ENCODE measurements at places on chromosomes 3 and 15. TPM values are rescaled to one million over a fixed set of nuclear protein-coding genes. Genes with fewer than 3 reads are reported as not detected.
A peak's percentile ranks its signal among the peaks of the same experiment; 100 is the strongest.

GRCh38 chr3:172517859-172518466, 5.3 kb downstream of the TNFSF10 start:
- H3K36me3 ChIP-seq = peaks cover 68% of the 10 kb centered on the region
- H3K4me1 ChIP-seq = peaks cover 70% of the 10 kb centered on the region
- peak overlapping the region; percentile 90 for H3K27ac ChIP-seq
- H3K4me3 ChIP-seq = peak overlapping the region; percentile 92
- H3K27me3 ChIP-seq = no peaks in the 10 kb centered on the region

DNA sequence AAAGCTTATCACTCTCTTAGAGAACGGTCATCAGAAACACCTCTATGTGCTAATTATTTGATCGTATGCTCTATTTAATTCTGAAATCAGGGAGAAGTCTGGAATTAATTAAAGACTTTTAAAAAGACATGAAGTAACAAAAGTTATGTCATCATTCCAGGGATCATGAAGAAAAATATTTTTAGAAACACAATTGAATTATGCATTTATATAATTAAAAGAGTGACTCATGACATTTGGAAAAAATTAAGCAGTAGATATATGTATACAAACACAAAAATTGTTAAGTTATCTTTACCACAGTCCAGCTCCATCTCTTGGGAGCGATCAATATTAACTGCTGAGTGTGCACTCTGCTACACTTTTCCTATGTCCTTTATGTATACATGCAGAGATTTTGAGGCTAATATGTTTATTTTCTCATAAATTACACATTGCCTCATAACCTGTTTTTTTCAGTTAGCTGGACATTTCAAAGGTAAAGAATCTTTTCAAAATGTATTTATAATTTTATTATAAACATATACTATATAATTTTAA, 717.7 kb downstream of the GBE1 start:
- no peak for DNase-seq
- H3K36me3 ChIP-seq = peaks cover 4% of the 10 kb centered on the region
- no peak overlapping the region for H3K4me3 ChIP-seq
- H3K27ac ChIP-seq = no peak overlapping the region

ITPKA gene
- 0.22 TPM for total RNA-seq

DNA sequence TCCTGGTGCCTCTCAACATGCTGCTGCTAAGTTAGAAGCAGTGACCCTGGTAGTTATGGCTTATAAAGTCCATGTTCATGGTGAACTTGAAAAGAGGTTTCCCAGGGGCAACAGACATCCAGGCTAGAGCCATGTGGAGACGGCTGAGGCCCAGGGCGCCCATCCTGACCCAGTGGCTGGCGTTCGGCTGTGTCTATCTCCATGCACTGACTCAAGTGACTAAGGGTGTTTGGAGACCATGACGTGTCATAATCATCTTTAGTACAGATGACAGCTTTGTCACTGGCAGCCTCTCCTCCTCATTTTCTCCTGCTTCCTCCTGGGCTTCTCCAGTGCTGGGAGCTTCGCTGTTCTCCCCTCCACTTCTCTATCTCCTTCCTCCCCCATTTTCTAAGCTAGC, 287.4 kb upstream of the LYSMD4 start:
- no peaks in the 10 kb centered on the region for H3K4me1 ChIP-seq
- H3K36me3 ChIP-seq = no peaks in the 10 kb centered on the region
- peaks cover 9% of the 10 kb centered on the region for H3K27me3 ChIP-seq
- no peak for DNase-seq
- H3K27ac ChIP-seq = no peak overlapping the region

GNAT1 gene
- total RNA-seq = not detected

GRCh38 chr3:126053513-126053912, 30.4 kb downstream of the SLC41A3 start:
- DNase-seq = no peak
- no peak overlapping the region for H3K4me3 ChIP-seq
- H3K27ac ChIP-seq = peak overlapping the region; percentile 41
- peaks cover 18% of the 10 kb centered on the region for H3K4me1 ChIP-seq

DNA sequence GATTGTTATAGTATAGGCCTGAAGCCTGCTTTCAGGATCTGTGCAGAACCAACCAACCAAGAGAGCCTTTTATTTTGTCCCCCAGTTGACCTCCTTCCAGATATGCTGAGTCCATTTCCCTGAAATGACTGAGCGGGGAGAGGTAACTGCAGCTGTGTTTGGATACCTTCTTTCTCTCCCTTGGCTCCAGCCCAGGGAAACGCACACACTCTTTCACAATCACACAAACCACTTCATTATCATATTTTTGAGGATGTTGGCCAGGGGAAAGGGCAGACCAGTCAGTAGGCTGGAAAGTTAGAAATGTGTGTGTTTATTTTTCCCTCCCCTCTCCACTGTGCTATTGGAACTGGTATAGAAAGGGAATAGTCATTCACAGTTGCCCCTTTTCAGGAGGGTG, 417.7 kb upstream of the TBL1XR1 start:
- DNase-seq = no peak
- H3K27ac ChIP-seq = no peak overlapping the region
- H3K4me1 ChIP-seq = peaks cover 5% of the 10 kb centered on the region
- H3K4me3 ChIP-seq = no peak overlapping the region
- H3K27me3 ChIP-seq = no peaks in the 10 kb centered on the region

MOBP gene
- total RNA-seq = not detected

- H3K27ac ChIP-seq = no peak overlapping the region
- no peaks in the 10 kb centered on the region for H3K36me3 ChIP-seq
- H3K4me1 ChIP-seq = no peaks in the 10 kb centered on the region
- peaks cover 2% of the 10 kb centered on the region for H3K27me3 ChIP-seq
- no peak for DNase-seq
Observed at GRCh38 chr3:53056442-53056841, 10.6 kb upstream of the SFMBT1 start.

DLL4 gene
- total RNA-seq = 0.17 TPM

DNA sequence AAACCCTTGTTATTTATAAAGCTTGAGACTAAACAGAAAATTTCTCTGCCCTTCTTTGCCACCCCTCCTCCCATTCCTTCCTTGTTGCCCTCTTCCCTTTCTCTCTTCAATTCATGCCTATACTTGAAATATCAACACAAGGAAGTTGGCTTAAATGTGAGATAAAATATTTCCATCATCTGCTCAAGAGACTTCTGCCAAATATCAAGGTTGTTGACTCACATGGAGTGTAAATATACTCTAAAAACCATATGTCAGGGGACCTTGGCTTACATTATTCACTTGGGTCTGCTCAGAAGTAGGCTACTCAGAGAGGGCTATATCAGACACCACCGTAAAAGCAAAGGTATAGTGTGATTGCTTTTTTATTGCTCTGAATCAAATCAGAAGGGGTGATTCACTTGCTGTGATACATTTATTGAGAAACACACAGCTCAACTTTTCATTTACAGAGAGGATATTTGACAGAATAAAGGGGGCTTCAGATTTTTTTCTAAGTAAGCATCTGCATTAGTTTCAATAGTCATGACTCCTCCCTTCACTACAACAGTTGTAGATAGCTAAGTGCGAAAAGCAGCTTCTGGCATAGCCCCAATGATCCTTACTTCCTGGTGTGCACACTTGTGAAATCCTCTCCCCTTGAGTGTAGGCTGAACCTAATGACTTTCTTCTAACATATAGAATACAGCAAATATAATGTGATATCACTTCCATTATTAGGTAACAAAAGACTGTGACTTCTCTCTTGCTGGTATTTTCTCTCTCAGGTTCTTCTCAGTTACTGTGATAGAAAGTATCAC, 386.2 kb downstream of the EFHB start:
- no peak for DNase-seq
- H3K27me3 ChIP-seq = no peaks in the 10 kb centered on the region
- no peaks in the 10 kb centered on the region for H3K36me3 ChIP-seq

TRPM1 gene
- total RNA-seq = not detected

CSPG5 gene
- total RNA-seq = 0.95 TPM

JMJD7 gene
- total RNA-seq = 12.1 TPM

- H3K4me1 ChIP-seq = no peaks in the 10 kb centered on the region
- no peak for DNase-seq
- no peaks in the 10 kb centered on the region for H3K36me3 ChIP-seq
Observed at GRCh38 chr3:112032098-112032731, 2.3 kb upstream of the TMPRSS7 start.

DNA sequence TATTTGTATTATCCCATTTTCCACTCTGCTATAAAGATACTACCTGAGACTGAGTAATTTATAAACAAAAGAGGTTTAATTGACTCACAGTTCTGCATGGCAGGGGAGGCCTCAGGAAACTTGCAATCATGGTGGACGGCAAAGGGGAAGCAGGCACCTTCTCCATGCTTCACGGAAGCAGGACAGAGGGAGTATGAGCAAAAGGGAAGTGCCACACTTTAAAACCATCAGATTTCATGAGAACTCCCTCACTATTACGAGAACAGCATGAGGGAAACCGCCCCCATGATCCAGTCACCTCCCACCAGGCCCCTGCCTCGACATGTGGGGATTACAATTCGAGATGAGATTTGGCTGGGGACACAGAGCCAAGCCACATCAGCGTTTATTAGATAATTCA, 172.8 kb downstream of the NR2F2 start:
- no peaks in the 10 kb centered on the region for H3K36me3 ChIP-seq
- H3K4me1 ChIP-seq = no peaks in the 10 kb centered on the region
- DNase-seq = no peak
- no peak overlapping the region for H3K27ac ChIP-seq

- H3K36me3 ChIP-seq = no peaks in the 10 kb centered on the region
- no peaks in the 10 kb centered on the region for H3K27me3 ChIP-seq
- DNase-seq = peak; percentile 85
- peaks cover 23% of the 10 kb centered on the region for H3K4me1 ChIP-seq
- peak overlapping the region; percentile 88 for H3K4me3 ChIP-seq
Observed at GRCh38 chr15:50906954-50907600, 1.4 kb upstream of the AP4E1 start.

- H3K4me1 ChIP-seq = peaks cover 48% of the 10 kb centered on the region
- no peaks in the 10 kb centered on the region for H3K36me3 ChIP-seq
- no peak for DNase-seq
Observed at GRCh38 chr3:48474619-48475018, 28.1 kb downstream of the ATRIP start.

DNA sequence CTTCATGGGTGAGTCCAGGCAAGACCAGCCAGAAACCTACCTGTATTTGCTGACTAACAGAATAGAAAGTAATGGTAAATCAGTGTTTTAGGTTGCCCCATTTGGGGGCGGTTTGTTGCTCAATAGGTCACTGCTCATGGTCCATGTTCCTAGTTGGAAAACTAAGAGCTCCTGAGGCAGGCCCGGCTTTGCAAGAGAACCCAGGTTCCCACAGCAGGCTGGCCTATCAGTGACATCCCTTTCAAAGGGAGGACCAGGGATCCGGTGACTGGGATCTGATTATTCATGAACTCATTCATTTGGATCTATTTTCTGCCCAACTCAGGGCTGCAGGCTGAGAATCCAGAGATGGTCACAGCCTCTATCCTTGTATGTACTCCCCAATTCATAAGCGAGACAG, 163.9 kb downstream of the WNT7A start:
- H3K36me3 ChIP-seq = no peaks in the 10 kb centered on the region
- H3K27me3 ChIP-seq = no peaks in the 10 kb centered on the region
- no peak overlapping the region for H3K27ac ChIP-seq
- DNase-seq = peak; percentile 22

AMT gene
- total RNA-seq = 6.0 TPM

APBA2 gene
- total RNA-seq = 6.0 TPM

DNA sequence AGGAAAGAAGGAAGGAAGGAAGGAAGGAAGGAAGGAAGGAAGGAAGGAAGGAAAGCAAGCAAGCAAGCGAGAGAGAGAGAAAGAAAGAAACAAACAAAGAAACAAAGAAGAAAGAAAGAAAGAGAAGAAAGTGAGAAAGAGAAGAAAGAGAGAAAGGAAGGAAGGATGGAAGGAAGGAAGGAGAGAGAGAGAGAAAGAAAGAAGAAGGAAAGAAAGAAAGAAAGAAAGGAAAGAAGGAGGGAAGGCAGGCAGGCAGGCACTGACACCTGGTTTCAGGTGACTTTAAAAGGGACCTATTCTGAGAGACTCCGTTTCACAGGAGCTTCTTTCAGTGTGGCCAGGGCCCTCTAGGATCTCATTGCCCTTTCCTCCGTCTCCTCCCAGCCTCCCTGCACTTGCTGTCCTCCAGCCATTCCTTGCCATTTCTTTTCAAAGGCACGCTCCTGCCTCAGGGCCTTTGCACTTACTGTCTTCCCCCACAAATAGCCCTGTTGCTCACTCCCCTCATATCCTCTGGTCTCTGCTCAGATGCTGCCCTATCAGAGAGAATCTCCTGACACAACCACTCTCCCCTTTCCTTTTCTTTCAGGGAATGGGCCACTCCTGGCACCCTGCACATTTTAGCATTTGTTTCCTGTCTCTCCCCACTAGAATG, 31.5 kb downstream of the IL12A start:
- H3K4me1 ChIP-seq = no peaks in the 10 kb centered on the region
- DNase-seq = no peak
- no peak overlapping the region for H3K4me3 ChIP-seq
- H3K36me3 ChIP-seq = no peaks in the 10 kb centered on the region
- H3K27me3 ChIP-seq = peaks cover 24% of the 10 kb centered on the region

SERPINI2 gene
- total RNA-seq = not detected

DNA sequence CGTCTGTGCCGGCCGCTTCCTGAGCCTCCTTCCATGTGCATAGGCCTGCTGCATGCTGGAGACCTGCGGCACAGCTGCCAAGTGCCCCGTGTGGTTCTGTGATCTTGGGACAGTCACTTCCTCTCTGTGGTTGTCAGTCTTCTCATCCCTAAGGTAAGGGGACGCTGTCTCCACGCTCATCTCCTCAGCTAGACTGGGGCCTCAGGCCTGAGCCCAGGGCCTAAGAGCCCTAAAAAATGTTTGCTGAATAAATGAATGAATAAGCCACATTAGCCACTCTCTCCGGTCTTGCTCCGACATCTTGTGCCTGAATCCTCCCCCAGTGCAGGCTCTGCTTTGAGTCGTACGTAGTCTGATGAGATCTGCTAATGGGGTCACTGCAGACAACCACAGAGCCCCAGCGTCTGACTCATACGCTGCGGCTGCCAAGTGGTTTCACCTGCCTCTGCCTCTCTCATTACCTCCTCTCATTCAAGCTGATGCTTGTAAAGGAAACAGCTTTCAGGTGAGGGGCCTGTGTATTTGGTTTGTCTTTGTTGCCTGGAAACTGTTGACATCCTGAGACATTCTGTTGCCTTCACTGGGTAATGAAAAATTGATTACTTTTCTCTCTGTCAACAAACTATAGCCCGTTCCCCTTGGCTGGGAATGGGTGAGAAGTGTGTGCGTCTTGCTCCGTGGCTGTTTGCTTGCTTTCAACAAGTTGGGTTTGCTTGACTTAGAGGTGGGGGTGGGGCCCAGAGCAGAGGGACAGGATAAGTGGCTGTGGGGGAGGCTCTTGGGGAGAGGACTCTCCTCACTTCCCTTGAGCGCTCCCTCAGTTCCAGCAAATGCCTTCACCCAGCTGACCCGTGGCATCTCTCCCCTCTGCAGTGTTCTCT, 15.9 kb downstream of the RPLP1 start:
- peaks cover 9% of the 10 kb centered on the region for H3K27me3 ChIP-seq
- peak overlapping the region; percentile 37 for H3K27ac ChIP-seq
- peaks cover 22% of the 10 kb centered on the region for H3K4me1 ChIP-seq
- no peaks in the 10 kb centered on the region for H3K36me3 ChIP-seq

GRCh38 chr3:186173224-186173815, 64.4 kb upstream of the ETV5 start:
- no peak for DNase-seq
- H3K36me3 ChIP-seq = peaks cover 5% of the 10 kb centered on the region
- no peak overlapping the region for H3K4me3 ChIP-seq
- H3K27me3 ChIP-seq = peaks cover 6% of the 10 kb centered on the region

- DNase-seq = no peak
- H3K36me3 ChIP-seq = no peaks in the 10 kb centered on the region
- H3K27me3 ChIP-seq = no peaks in the 10 kb centered on the region
- H3K4me1 ChIP-seq = peaks cover 3% of the 10 kb centered on the region
- no peak overlapping the region for H3K4me3 ChIP-seq
Observed at GRCh38 chr3:56969851-56970250, 90.6 kb upstream of the SPATA12 start.

STAB1 gene
- 0.57 TPM for total RNA-seq
